ENCODE measurements at places on chromosomes 4 and X.

GRCh38 chrX:5458300-5458842 is 770.3 kb downstream of the NLGN4X start:
- no peak for DNase-seq

DNA sequence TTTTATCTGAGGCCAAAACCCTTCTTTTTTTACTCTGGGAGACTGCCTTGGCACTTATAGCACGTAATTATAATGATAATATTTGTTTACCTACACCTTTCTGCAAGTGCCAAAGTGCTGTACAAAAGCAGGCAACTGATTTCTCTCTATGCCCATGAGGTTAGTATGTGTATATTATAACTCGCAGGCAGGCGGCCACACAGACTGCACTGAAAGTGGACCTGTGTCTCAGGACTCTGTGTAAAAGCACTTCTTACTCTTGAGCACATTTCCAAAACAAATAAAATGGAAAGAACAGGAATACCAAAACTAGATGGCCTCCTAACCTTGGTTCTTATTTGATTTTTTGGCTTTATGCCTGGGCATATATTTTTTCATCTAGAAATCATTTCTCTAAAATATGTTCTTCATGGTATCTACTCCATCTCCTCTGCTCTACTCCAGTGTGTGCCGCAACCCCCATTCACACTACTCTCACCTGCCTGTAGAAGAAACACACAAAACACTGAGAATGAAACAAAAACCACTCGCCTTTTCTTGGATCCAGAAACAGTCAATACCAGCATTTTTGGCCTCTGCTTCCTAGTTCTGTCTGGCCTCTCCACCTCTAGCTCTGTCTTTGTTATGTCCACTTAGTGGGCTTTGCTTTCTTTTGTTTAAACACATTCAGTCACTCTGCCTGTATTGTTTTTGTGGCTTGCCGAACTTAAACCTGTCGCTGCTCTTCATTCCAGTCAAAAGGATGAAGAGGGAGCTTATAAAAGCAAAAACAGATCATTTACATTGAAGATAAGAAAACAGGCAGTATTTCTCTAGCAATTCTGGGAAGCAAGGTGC is 934.5 kb upstream of the TENM3 start:
- DNase-seq = no peak

- no peak for DNase-seq
Measured at GRCh38 chrX:142663330-142664095, 362.2 kb upstream of the SPANXN4 start.

DNA sequence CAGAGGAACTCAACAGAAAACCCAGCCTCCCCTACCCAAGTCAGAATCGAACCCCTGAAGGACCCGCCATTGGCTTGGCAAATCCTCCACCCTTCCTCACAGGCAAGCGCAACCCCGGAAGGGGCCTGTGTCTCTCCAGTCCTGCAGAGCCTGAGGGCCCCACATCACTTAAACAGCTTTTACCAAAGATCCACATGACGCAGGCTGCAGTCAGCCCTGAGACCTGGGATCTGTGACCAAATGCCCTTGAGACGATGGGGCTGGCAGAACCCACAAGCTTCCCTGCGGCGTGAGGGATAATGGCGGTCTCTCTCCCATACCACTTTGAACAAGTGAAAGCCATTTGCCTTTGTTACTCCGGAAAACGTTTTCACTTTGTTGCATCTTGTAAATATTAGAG is 54.9 kb downstream of the ACOX3 start:
- no peak for DNase-seq

DNA sequence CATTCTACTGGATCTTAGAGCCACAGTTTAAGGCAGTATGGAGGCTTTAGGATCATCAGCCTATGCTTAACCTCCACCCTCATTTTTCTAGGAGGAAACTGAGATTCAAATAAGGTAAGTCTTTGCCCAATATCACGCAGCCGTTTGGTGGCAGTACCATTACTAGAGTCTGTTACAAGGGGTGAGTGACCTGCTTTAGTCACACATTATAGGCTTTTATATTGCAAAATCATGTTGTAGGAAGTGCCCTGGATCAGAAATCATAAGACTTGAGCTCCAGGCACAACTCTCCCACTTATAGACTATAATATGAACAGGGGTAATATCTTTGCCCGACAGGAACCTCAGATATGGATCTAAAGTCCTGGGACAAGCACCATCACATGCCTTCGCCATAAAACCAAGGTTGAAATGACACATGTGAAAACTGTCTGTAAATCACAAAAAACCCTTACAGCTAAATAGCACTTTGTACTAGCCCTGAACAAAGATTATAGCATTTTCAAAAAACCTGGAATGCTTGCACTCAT is 19.2 kb downstream of the HPSE start:
- DNase-seq = no peak
